Common myeloid progenitor, CD34-positive (primary cell): ENCODE measurements at places on chromosomes 3 and 15.

GRCh38 chr15:31487811-31488436 lies 161.3 kb downstream of the KLF13 start:
- DNase-seq, result no peak

DNA sequence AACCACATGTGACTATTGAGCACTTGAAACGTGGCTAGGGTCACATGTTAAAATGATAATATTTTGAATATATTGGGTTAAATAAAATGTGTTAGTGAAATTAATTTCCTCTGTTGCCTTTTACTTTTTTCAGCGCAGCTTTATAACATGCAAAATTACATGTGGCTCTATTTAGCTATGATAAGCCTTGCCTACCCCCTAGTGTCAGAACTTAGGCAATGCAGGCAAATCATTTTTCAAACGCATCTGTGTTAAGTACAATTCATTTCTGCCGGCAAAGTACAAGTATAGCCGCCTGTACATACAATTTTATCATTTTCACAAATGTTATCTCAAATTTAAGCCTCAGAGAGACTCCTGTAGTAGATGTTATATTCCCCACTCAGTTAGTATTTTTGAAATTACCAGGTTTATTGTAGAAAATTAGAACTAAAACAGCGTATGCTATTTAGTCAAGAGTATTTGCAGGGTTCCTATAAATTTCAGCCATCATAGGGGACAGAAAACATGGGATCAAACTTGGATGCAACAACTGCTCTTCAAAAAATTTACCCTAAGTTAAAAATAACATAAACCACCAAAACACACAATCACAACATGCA lies 56.1 kb downstream of the TAFA4 start:
- peak; percentile 79 for DNase-seq

GRCh38 chr15:35603856-35604255 lies 57.9 kb upstream of the DPH6 start:
- DNase-seq, result no peak

GRCh38 chr3:52006017-52006819 lies 10.5 kb upstream of the RPL29 start:
- peak; percentile 41 for DNase-seq

DNA sequence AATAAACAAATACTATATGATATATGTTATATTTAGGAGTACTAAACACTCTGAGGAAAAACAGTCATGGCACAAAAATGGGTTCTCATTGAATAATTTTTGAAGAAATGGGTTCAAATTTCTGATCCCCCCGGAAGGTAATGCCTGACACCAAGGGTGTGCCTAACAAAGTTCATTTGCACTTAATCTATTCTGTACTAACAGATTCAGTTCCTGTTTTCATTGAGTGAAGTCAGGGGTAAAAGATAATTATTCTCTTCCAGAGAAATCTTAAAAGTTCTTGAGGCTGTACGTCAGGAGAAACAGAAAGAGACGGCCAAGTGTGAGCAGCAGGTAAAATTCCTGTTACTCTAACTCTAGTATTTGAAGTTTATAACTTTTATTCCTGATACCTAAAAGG lies 34.5 kb upstream of the TMEM42 start:
- no peak for DNase-seq

DNA sequence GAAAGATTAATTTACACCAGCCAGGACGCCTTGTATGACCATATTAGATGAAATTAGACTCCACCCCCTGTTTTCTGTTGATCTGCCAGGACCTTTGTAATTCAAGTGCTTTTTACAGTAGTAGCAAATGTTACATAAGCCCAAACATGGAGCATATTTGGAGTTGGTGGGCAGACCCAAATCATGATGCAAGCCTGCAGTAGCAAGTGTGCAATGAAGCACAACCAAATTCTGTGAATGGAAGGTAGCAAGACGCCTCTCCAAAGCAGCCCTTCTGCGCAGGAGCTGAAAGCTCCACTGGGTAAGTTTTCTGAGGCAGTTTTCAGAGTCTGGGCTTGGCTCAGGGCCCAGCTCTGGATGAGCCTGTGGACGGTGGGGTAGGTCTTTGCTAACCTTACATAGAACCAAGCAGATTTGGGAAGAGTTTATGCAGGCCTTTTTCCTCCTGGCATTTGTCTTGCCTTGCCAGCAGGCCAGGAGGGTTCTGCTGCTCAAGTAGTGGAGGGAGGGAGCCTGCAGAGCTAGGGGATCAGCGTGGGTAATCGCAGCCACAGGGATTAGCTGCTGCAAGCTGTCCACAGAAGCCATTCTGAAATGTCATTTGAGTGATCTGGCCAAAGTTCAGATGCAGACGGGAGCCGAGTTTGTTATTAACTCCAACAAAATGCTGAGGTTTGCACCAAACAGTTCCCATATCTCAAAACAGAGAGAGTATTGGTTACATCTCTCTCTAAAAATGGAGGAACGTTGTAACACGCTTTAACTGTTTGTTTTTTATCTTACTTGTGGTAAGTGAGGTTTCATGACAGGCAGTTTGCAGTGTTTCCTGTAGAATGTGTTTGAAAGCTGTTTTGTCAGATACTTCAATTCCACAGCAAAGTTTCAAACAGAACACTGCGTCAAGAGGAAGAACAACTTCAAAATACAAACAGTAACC lies 55.4 kb downstream of the PSMD6 start:
- DNase-seq, result peak; percentile 94

- no peak for DNase-seq
Measured at GRCh38 chr3:118480101-118480860, 554.4 kb downstream of the IGSF11 start.

GRCh38 chr15:94287794-94288246 lies 56.5 kb downstream of the MCTP2 start:
- peak; percentile 99 for DNase-seq

- no peak for DNase-seq
Measured at GRCh38 chr15:60591496-60592370, 112.8 kb upstream of the ICE2 start.

DNA sequence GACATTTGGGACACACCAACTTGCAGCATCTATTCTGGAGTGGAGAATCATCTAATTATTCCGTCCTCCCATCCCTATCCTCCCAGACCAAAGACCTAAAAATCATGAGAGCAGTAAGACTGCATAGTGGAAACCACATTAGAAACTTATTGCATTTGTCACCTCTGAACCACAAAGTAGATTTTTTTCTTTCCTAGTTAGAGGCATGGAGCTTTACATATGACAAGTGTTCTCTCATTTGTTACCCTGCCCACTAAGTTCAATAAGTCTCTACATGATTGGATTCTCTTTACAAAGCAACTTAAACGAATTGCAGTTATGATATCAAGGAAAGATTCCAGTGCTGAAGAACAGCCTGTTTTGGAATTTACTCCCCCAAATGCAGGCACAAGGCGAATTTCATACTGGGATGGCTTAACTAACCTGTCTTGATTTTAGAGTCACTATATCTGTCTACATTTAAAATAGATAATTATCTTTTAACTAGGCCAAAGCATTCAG lies 42.3 kb upstream of the LRRFIP2 start:
- DNase-seq, result no peak

- no peak for DNase-seq
Measured at GRCh38 chr15:71447328-71448250, 332.3 kb downstream of the THSD4 start.

GRCh38 chr3:133868186-133868585 lies 27.5 kb downstream of the RAB6B start:
- DNase-seq, result no peak

- DNase-seq, result no peak
Measured at GRCh38 chr3:78140866-78141265, 1101.0 kb downstream of the ROBO2 start.

GRCh38 chr3:128480717-128481437 lies 12.1 kb downstream of the GATA2 start:
- DNase-seq, result no peak

- DNase-seq, result no peak
Measured at GRCh38 chr15:90031231-90031791, 30.2 kb downstream of the ZNF710 start.

GRCh38 chr15:89783111-89783860 lies 7.2 kb downstream of the MESP2 start:
- peak; percentile 19 for DNase-seq

GRCh38 chr15:78197632-78198031 lies 36.7 kb downstream of the ACSBG1 start:
- no peak for DNase-seq

DNA sequence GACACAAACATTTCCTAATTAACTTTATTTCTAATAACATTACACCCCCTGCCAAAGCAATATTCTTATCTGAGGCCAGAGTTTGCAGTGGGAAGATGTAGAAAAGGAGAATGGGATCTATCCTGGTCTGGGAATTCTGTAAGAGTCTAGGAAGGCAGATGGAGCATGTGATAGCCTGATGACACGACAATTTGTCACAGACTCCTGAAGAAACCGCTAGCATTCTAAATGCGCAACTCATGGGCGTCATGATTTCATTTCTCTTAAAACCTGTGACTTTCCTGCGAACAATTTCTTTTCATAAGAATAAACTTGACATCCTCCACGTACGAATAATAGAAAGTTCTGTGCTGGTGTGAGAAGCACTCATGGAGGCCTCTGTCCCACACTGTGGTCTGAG lies 72.9 kb upstream of the ATP10A start:
- DNase-seq, result no peak

DNA sequence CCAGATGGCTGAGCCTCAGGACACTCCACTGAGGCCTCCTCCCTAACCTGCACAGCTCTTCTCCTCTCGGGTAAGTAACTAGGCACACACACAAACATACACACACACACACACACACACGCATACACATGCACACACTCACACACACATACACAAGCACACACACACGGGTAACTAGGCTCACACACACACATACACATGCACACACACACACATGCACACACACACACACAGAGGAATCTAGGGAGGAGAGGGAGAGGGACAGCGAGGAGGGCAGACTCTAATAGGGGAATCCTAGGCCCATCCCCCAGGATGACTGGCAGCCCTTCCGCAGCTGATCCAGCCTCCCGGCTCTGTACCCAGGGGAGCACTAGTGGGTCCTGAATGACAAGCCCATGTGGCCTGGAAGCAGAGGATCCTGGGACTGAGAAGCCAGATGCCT lies 177.4 kb upstream of the LINGO1 start:
- no peak for DNase-seq

DNA sequence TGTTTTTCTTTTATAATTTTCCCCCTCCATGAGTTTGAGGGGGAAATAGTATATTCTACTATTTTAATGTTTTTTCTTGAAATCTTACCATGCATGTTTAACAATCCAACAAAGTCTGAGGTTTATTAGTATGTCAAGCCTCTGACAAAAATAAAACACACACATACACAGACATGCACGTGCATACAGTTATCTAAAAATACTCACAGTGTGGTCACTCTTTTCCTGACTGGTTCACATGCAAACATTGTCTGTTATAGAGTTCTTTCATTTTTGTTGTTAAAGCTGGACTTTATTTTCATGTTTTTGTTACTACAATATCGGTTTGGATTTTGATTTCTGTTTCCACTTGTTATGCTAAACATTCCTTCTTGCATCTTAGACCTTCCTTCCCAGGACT lies 236.6 kb downstream of the MFSD1 start:
- no peak for DNase-seq

DNA sequence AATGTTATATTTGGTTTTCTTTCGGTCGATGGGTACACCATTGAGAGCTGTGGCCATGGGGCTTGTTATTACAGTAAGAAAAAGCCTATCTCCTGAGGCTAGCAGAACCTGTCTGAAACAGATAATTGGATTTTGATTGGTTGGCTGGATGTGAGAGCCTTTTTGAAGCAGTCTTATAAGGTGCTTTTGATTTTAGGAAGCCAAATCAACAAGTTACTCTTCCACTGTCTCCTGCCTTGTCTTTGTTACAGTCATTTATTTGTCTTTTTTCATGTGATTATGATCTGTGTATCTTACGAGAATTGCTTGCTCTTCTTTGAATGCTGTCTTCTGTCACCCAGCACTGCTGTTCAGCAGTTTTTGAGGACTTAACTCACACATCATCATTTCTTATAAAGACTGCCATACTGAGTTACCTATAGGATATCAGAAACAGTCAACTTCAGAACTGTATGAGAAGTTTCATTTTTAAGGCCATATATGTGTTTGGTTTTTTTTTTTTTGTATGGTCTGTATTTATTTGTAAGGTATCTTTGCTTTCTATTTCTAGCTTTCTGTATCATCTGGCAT lies 51.1 kb downstream of the MEF2A start:
- DNase-seq, result no peak

- DNase-seq, result peak; percentile 31
Measured at GRCh38 chr3:113174801-113175485, 36.4 kb upstream of the BOC start.

DNA sequence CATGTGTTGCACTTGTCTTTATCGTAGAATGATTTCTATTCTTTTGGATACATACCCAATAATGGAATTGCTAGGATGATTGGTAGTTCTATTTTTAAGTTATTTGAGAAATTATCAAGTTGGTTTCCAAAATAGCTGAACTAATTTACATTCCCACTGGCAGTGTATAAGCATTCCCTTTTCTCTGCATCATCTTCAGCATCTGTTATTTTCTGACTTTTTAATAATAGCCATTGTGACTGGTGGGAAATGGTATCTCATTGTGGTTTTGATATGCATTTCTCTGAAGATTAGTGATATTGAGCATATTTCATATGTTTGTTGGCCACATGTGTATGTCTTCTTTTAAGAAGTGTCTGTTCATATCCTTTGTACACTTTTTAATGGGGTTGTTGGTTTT lies 81.7 kb upstream of the NUDT16 start:
- no peak for DNase-seq

DNA sequence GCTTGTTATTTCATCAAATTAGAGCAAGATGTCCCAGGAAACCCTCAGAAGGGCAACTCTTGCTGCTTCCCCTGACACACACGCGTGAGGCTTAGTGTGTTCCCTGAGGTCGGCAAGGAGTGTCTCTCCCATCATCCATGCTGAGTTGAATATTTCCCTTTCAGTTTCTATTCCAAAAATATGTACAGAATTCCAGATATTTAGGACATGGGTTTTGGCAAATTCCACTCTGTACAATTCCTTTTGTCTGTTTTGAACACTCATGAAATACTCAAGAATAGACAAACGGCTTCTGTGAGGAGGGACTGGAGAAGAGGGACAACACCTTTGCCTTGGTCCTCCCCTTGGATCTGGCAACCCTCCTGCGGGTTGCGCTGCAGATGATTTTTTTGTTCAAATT lies 138.0 kb downstream of the DUT start:
- DNase-seq, result no peak

GRCh38 chr3:134027631-134028030 lies 2.1 kb downstream of the SLCO2A1 start:
- no peak for DNase-seq

DNA sequence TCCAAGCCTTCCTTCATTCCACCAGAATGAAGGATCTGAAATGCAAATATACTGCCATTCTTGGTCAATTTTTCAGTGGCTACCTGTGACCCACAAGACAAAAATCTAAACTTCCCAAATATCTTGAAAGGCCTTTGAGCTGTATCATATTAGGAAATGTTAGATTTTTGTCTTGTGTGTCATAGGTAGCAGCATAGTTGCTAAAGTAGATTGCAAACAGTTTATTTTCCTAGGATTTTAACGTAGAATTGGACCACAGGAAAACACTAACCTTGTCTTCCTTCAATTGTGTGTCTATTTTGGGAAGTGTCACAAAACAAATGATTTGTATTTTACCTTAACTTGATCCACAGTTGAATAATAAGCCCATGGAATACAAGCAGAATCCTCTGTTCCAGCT lies 42.4 kb downstream of the CP start:
- no peak for DNase-seq

- no peak for DNase-seq
Measured at GRCh38 chr3:175911937-175912336, 1052.8 kb downstream of the NAALADL2 start.
